ENCODE measurements at places on chromosomes 12 and 14.

- peak; percentile 83 for DNase-seq
Measured at GRCh38 chr14:101072945-101073597, 169.5 kb upstream of the RTL1 start.

- no peak for DNase-seq
Measured at GRCh38 chr14:93036652-93037345, 78.9 kb downstream of the ITPK1 start.

GRCh38 chr12:93705237-93705636 lies 28.1 kb downstream of the CRADD start:
- no peak for DNase-seq

GRCh38 chr12:22287101-22287500 lies 47.4 kb downstream of the ST8SIA1 start:
- no peak for DNase-seq

DNA sequence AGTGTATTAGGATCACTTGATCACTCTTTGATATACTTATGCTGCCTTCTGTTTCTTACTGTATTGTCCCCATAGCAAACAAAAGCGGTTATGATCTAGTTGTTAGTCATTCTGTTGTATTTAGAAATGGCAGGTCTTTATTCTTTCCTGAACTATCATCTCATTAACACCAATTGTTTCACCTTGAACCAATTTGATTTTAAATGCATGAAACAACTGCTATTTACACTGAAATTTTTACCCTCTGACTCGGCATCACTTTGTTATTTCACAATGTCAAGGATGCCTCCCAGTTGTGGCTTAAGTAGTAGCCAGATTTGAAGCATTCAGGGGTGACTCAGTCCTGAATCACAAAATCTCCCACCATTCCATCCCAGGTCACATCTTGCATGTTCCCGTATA lies 303.5 kb downstream of the EGLN3 start:
- no peak for DNase-seq

GRCh38 chr12:53200107-53200457 lies 7.0 kb downstream of the ITGB7 start:
- DNase-seq, result no peak

GRCh38 chr12:86721713-86722397 lies 465.7 kb upstream of the MGAT4C start:
- DNase-seq, result no peak

DNA sequence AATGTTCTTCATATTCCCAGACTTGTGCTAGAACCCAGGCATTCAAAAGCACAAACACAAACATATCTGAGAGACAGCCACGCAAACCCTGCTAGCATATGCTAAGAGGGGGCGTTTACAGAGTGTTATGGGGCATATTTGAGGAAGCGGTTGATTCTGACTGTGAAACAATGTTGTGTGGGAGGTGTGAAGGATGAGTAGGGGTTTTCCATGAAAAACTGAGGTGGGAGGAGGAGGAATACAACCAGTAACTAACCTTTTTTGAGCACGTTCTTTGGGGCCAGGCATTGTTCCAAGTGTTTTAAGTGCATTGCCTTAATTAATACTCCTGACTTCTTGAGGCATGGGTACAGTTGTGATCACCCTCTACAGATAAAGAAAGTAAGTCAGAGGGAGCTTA lies 499.5 kb downstream of the AACS start:
- DNase-seq, result no peak

DNA sequence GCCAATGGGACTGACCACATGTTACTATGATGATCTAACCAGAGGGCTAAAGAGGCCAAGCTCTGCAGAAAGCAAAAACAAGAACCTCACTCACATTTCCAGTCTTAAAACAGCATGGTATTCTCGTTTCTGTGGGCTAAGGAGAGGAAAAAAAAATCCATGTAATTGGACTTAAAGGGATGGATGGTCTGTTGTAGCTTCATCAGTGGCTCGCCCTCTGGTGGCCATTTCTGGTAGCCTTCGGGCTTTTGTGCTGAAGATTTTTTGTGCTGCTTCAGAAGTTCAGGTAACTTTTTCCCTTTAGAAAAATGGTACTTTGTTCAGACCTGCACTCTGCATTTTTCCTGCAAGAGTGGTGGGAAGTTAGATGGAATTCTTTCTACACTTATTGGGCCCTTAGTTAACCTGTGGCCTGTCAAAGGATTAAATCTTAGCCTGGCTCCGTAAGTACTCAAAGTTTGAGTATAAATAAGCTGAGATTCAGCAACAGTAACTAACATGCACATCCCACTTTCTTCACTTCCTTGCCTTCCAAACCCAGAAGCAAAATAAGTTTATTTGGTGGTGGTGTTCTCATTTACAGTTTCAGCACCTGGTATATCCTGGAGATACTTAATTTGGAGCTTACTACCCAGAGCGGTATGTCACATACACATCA lies 22.3 kb downstream of the DCAF4 start:
- DNase-seq, result peak; percentile 54

GRCh38 chr14:50656776-50657175 lies 11.3 kb downstream of the SAV1 start:
- no peak for DNase-seq

GRCh38 chr14:34824826-34825225 lies 50.3 kb downstream of the BAZ1A start:
- no peak for DNase-seq

- no peak for DNase-seq
Measured at GRCh38 chr14:26925876-26926584, 328.2 kb upstream of the NOVA1 start.

GRCh38 chr12:88628856-88629509 lies 48.7 kb upstream of the KITLG start:
- DNase-seq, result no peak

GRCh38 chr12:71440763-71441748 lies 1.5 kb downstream of the LGR5 start:
- no peak for DNase-seq

DNA sequence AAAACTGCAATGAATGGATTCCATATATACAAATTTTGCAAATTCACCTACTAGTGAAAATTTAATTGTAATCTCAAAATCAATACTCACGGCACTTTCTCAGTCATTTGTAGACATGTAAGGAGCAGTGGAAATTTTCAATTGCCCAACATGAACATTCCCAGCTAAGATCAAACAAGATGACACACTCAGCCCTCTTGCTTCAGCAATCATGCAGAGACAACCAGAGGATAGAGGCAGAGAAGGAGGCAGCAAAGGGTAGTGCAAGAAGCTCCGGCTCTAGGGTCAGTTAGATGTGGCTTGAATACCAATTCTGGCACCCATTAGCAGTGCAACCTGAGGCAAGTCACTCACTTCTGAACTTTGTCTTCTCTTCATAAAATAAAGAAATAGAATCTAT lies 91.5 kb upstream of the SLC35F4 start:
- DNase-seq, result no peak

GRCh38 chr12:59736786-59737185 lies 141.0 kb downstream of the SLC16A7 start:
- DNase-seq, result no peak

DNA sequence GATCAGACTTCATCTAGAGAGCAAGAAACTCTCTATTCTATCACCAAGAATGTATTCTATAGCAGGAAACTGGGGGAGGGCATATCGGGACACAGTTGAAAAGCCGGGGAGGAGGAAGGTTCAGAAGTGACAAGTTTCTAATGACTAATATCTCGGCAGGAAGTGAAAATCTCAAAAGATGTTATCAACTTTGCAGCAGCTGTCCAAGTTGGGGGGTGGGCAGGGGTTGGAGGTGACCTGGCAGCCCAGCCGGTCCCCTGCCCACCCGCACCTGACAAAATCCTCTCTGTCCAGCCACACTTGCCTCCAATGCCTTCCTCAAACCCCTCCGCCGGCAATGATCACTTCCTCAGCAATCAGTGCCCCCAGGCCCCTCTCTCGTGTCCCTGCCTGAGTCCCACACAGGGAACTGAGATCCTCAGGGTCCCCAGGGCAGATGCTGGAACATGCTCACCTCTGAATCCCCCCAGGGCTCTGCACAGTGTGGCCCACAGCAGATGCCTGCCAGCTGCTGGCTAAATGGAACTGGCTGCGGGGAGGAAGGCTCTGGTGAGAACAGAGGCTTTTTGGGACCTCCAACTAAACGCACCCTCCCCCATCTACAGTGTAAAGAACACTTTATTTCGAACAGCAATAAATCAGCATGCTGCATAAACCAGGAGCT lies 43.9 kb downstream of the CCDC88C start:
- DNase-seq, result no peak

DNA sequence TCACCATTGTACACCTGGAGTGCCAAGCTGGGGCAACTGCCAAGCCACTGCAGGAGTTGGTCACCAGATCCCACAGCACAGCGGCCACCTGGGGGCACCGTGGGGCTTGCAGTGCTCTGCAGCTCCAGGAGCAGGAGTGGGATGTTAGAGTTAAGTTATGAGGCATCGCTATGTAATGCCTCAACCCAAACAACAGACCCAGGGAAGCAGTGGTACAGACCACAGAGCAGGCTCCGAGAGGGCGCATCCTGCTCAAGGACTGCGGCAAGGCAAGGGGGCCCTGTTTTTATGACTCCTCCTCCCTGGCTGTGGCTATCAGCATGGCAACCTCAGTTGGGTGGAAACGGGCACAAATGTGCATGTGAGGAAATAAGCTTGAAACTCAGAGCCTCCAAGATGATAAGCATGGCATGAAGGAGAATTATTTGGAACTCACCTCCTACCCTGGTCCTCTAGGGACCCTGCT lies 63.1 kb downstream of the ARL6IP4 start:
- DNase-seq, result peak; percentile 61

- no peak for DNase-seq
Measured at GRCh38 chr12:53120685-53121525, 17.6 kb downstream of the SOAT2 start.

GRCh38 chr14:96038920-96039632 lies at the start of gene C14orf132:
TSS of gene C14orf132 (plus strand) at chr14:96039362. CDS start at chr14:96039501, 139 bp downstream.
- peak; percentile 48 for DNase-seq

DNA sequence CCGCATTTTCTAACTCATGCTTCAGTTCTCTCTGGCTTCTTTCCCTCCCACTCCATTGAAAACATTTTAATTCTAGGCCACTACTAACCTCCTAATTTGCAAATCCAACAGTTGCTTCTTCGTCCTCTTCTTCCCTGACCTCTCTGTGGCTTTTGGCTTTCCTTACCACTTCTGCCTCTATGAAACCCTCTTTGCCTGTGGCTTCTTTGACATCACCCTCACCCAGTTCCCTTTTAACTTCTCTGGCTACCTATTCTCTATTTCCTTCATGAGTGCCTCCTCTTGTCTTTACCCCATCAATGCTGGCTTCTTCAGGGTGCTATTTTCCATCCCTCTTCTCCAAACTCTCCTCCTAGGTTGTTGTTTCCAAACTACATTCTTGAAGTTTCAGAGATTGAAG lies 4.4 kb upstream of the HCFC2 start:
- no peak for DNase-seq

DNA sequence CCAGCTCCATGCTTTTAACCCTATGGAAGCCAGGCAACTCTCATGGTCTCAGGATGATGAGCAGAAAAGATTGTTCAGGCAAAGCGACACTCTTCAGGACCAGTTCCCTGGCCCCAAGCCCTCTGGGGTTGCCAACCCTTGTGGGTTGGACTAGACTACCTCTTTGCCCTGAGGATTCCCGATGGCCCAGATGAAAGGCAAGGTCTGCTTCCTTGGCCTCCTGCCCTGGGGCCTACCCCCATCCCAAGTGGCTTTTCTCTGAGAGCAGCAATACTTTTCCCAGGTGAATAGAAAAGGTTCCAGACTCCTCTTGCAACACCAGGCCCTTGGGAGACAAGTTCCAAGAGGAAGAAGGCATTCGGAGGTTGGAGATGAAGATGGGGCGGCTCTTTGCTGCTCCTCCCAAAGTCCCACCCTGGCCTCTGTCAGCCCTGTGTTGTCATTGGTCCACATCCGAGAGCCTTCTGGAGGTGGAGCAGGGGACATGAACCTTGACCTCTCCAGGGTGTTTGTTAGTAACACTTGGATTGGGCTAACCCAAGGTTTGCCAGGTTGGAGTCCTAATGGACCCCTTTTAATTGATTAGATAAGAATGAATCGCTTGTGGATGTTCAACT lies 131.1 kb downstream of the GCH1 start:
- no peak for DNase-seq

DNA sequence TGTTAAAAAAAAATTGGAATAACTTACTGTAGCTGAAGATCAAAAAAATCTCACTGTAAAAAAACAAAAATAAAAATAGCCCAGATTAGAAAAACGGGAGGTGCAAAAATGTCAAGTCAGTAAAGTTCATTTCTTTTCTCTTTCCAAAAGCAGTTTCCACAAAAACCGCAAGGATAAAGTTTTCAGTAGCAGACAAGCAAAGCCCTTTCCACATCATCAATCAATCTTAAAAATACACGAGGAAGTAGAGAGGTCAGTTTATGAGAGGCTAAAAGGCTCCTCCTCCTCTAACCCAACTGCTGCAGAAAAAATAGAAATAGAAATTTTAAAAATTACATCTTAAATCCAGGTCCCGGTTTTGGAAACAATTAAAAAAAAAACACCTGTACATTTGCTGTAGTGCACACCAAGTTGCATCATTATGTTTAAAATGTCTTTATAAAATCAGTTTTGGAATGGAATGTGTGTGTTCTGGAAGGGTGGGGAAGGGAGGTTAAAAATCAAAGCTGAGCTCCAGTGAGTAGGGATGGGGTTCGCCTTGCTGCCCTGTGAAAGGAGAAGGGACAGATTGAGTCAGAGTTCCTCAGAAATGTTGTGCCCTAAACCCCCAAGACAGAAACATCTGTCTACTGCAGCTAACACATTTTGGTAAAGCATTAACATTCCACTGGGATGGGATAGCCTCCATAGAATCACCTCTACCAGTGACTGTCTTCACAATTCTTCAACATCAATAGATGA lies 5.8 kb downstream of the HNRNPC start:
- peak; percentile 8 for DNase-seq

DNA sequence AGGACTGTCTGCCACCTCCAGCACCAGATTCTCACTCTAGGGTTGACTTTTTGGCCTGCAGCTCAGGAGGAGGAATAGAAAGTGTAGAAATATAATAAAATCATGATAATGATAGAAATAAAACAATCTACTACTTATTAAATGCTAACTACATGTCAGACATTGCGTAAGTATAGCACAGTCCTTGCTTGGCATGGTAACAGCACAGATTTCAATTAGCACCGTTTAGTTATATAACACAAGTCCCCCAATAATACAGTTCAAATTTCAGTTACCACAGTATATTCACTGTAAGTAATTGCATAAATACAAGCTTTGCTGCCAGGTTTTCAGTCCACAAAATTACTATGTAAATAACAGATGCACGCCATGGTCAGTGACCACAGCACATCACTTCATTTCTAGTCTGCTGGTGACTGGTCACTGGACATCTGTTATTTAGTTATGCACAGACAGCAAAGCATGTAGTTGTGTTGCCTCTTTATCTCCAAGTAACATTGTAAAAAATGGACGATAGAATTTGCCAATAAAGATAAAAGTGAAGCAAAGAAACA lies 6.5 kb upstream of the GLT8D2 start:
- DNase-seq, result no peak

GRCh38 chr12:67019070-67019469 lies 250.1 kb upstream of the CAND1 start:
- no peak for DNase-seq
